ENCODE measurements at places on chromosomes 7 and 10.

- DNase-seq, result no peak
Observed at GRCh38 chr10:48670978-48671913, 13.4 kb upstream of the WDFY4 start.

DNA sequence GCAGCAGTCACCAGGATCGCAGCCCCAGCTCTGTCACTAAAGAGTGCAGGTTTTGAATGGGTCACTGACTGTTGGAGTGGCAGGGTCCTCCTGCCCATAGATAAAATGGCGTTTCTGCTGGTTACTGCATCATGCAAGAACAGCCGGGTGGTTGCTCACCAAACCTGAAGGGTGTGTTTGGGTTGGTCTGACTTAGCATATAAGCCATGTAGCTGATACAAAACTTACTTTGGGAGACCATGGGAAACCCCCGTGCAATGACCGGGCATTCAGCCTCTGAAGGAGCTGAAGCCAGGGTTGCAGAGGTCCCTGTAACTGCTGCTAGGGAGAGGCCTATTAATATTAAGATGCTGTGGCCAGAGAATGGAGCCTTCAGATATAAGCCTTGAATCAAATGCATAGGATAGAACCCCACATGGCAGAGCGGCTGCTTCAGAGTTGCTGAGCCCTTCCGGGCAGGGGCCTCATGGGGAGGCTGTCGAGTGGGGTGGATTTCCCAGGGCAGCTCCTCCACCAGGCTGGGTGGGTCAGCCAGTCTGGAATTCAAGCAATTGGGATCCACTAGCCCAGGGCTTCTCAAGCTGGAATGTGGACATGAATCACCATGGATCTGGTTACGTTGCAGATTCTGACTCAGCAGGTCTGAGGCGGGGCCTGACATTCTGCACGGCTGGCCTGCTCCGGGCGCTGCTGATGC, 70.9 kb upstream of the CTBP2 start:
- DNase-seq, result no peak

- no peak for DNase-seq
Observed at GRCh38 chr10:63219749-63220148, 86.6 kb downstream of the NRBF2 start.

- peak; percentile 63 for DNase-seq
Observed at GRCh38 chr7:137354396-137354795, 10.9 kb upstream of the PTN start.

DNA sequence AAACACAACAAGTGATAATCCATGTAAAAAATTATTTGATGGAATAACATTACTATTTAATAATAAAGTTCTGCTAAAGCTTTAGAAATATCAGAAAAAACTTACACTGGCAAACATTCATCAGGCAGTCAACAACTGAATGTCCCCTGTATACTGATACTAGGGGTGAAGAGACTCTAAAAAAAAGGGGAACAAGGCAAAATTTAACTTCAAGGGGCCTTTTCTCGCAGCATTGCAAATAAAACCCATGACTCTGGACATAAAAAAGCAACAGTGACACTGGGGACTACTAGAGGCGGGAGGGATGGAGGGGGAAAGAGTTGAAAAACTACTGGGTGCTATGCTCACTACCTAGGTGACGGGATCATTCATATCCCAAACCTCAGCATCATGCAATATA, 5.8 kb upstream of the IFRD1 start:
- DNase-seq, result no peak

DNA sequence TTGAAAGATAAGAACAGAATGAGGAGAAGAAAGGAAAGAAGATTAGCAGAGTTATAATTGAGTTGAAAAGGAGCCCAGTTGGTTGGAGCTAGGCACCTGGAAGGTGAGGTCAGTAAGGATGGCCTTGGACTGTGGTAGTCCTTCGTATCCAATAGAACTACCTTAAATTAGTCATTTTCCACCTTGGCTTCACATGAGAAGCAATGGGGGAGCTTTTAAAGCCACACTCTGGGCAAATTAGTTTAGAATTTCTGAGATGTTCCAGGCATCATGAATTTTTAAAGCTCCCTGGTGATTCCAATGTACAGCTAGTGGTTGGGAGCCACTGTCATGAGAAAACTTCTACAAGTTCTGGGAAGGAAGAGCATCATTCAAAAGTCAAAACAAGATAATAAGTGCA, 27.3 kb upstream of the CYP3A5 start:
- no peak for DNase-seq

- DNase-seq, result peak; percentile 34
Observed at GRCh38 chr7:128407751-128408708, 1.8 kb downstream of the IMPDH1 start.

GRCh38 chr10:12432402-12433189, 83.2 kb downstream of the CAMK1D start:
- no peak for DNase-seq

DNA sequence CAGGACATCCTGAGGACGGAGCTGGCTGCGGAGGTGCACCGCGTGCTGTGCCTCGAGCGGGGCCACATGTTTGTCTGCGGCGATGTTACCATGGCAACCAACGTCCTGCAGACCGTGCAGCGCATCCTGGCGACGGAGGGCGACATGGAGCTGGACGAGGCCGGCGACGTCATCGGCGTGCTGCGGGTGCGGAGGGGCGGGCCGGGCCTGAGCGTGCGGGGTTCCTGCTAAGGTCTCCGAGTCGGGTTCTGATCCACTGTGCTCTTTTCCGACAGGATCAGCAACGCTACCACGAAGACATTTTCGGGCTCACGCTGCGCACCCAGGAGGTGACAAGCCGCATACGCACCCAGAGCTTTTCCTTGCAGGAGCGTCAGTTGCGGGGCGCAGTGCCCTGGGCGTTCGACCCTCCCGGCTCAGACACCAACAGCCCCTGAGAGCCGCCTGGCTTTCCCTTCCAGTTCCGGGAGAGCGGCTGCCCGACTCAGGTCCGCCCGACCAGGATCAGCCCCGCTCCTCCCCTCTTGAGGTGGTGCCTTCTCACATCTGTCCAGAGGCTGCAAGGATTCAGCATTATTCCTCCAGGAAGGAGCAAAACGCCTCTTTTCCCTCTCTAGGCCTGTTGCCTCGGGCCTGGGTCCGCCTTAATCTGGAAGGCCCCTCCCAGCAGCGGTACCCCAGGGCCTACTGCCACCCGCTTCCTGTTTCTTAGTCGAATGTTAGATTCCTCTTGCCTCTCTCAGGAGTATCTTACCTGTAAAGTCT, 10.4 kb downstream of the ATG9B start:
- DNase-seq, result peak; percentile 67

- peak; percentile 50 for DNase-seq
Observed at GRCh38 chr10:72274213-72274729, 547 bp downstream of the DDIT4 start.

DNA sequence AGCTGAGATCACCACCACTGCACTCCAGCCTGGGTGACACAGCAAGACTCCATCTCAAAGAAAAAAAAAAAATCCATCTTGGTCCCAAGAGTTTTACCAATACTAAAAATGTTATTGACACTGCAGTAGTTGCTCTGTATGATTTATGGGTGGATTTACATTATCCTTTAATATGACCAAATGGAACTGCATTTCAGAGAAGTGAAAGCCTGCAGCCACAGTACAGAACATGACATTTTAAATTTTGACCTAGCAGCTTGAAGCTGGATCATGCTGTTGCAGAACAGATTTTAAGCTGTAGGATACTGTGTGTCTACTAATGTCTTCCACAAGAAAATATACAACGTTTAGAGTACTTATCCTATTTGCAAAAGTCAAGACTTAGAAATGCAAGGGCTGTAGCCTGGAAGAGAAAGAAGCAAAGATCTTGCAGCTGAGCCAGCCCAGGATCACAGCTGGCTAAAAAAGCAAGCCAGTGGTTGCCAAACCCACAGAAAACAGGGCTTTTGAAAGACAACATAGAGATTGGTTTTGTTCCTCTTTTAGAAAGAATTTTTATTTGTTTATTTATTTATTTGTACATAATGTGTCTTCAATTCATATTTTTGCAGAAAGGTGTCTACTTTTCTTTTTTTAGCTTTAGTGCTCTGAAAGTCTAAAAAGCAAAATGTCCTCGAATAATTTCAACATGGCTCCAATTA, 55.2 kb upstream of the WNT16 start:
- DNase-seq, result no peak

Measured in cardiac muscle cell (in vitro differentiated cells and primary cell).